IMR-90 (cell line): ENCODE measurements at places on chromosomes 6 and 20.

- no peak for DNase-seq
Observed at GRCh38 chr6:47377971-47378370, 68.3 kb upstream of the TNFRSF21 start.

GRCh38 chr6:170200458-170200891 is 90.4 kb downstream of the DLL1 start:
- peak; percentile 13 for DNase-seq

DNA sequence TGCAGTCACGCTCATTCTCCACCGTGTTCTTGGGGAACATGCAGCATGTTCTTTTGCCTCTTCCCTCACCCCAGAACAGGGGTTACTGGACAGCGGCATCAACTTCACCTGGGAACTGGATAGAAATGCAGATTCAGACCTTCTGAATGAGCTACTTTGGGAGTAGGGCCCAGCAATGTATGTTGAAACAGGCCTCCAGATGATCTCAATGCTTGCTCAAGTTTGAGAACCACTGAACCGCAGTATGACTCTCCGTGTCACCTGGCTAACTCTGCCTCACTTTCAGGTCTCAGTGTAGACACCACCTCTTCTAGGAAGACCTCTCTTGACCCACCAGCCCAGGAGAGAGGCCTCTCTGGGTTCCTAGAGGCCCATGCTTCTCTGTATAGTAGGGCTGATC is 4.9 kb downstream of the TRIB3 start:
- no peak for DNase-seq

GRCh38 chr6:150503586-150504339 is 95.9 kb upstream of the PLEKHG1 start:
- no peak for DNase-seq

DNA sequence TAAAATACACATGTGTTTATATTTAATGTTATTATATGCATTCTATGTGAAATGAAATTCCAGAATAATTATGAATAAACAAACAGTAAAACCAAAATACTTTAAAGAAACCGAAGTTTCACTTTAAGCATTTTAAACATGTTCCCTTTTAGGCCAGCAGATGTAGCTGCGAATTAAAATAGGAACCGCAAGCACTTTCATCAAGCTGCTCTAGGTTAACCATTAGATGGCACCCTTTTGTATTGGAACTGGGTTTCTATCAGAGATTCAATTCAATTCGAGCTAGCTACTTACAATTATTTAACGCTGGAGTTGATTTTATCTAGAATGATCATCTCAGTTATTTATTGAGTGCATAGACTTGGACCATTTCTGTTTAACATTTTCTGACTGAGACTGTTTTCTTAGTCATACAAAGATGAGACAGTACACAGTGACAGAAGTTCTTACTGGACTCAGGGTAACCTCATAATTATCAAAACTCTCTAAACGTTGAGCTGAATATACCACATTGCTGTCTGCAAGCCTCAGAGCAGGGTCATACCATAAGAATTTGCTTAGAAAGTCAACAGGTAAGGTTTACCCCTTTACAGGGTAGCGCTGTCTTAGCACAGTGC is 8.5 kb downstream of the TMEM242 start:
- peak; percentile 85 for DNase-seq

GRCh38 chr6:25248123-25248522 is 31.1 kb upstream of the CARMIL1 start:
- DNase-seq = peak; percentile 66

DNA sequence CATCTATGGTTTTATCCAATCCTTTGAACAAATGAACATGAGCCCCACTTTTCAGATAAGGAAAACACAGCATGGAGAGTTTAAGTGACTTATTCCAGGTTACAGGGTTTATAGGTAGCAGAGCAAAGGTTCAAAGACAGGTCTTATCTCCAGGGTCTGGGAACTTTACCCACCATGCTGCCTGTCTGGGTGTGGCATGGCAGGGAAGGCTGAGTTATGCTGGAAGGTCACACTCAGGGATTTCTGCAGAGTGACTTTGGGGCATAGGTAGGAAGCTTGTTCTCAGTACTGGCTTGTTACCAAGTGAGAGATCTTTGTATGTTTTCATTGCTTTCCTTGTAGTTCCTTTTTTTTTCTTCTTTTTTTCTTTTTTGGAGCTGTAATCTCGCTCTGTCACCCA is 1.8 kb downstream of the ZNF831 start:
- no peak for DNase-seq

DNA sequence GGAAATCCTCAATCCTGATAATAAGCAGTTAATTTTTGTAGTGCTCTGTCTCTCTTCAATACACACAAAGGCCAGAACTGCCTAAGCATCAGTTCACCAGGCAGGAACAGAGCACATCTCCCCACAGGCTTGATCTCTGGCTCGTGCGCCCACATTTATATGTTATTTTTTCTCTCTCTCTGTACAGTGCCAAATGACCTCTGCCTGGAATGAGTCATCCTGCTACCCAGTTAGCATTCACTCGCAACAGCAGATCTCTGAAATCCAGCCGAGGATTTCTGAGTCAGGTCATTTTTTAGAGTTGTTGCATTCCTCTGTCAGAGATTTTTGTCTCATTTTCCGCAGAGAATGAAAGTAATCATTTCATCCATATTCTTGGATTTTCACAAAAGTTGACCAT is 107.1 kb downstream of the COL12A1 start:
- peak; percentile 98 for DNase-seq

- no peak for DNase-seq
Observed at GRCh38 chr6:125271486-125272159, 30.1 kb downstream of the HDDC2 start.

- peak; percentile 40 for DNase-seq
Observed at GRCh38 chr6:75643173-75643572, 41.5 kb downstream of the SENP6 start.

- no peak for DNase-seq
Observed at GRCh38 chr6:75842732-75843131, 93.7 kb downstream of the MYO6 start.

- DNase-seq = no peak
Observed at GRCh38 chr6:83061190-83061589, 4.5 kb downstream of the UBE3D start.

GRCh38 chr20:36097337-36098151 is 57.0 kb upstream of the EPB41L1 start:
- peak; percentile 52 for DNase-seq

DNA sequence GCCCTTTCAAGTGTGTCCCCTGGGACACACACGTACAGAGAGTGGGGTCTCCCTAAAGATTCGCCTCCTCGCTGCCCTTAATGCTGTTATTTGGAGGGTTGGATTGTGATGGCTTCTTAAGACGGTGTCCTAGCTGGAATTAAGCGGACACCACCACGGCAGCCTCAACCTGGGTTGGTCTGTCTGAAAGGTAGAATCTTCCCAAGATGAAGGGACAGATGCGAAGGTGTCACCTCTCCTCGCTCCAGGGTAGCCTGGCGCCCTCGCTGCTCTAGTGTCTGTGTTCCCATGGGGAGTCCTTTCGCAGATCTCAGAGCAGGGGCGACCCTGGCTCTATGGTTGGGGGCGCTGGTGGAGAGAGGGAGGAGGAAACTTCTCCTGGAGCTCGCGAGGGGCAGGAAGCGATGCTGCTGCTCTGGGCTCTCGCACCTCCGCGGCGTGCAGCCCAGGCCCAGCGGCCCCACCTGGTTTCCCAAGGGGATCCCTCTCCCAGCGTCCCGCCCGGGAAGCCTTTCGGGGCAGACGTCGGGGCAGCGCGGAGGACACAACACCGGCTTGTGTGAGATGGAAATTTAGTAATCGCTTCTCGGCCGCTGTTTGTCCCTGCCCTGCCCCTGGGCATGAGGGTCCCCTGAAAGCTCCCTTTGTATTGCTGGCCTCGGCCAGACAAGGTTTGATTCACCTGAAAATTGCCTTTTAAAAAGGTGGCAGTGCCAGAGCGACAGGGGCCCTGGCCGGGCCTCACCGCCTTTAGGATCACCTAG is 1.7 kb downstream of the RSPO3 start:
- no peak for DNase-seq

DNA sequence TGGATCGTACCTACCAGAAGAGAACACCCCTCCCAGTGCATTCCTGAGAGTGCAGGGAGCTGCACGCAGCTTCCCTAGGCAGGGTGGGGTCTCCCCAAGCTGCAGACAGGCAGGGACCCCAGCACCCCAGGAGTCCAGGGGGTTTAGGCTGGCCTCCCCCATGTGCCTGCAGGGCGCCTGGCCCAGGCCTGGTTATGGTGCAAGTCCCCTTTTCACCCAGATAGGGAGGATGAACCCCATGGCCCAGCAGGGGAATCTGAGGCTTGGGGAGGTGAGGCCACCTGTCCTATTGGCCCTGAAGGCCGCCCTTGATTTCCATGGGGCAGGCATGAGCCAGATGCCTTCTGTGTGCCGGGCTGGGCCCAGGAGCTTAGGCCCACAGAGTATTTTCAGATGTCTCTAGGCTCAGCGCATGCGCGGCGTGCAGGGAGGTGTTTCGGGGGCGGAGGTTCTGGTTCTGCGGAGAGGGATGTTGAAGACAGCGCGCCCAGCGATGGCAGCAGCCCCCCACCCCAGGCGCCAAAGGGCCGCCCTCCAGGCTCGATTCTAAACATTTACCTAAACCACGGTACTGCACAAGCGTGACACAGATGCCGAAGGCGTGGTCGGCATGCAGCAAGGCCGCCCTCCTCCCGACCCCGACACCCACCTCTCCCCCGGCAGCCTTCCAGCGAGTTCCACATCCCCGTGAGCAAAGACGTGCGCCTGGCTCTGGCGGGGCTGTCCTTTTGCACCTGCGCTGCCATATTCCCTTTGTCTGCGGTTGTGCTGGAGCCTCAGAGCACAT is 29.4 kb downstream of the COL20A1 start:
- DNase-seq = no peak

DNA sequence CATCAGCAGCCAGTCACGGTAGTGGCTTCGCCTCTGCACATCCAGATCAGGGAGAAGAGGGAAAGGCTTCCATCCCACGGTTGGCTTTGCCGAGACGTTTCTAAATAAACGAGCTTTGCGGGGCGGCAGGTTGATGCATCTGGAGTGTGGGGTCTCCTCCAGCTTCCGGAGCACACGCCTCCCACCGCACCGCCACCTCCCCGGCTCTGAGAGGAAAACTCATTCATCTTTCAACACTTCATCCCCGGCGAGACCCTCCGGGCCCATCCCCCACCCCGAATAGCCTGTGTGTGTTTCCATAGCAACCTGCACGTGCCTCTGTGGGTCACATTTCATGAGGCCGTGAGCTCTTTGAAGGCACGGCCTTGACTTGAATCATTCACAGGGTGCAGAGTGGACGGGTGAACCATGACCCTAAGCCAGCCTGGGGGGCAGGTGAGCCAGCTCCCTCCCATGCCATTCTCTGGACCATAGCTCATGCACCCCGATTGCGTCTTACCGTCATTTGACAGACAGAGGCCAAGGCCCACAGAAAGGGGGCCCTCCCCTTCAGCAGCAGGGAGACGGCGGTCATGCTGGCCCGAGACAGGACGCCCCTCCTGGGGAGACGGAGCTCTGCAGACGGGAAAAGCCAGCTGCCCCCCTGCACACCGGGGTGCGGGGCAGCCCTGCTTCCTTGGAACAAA is 16.2 kb upstream of the CHRNA4 start:
- DNase-seq = no peak

DNA sequence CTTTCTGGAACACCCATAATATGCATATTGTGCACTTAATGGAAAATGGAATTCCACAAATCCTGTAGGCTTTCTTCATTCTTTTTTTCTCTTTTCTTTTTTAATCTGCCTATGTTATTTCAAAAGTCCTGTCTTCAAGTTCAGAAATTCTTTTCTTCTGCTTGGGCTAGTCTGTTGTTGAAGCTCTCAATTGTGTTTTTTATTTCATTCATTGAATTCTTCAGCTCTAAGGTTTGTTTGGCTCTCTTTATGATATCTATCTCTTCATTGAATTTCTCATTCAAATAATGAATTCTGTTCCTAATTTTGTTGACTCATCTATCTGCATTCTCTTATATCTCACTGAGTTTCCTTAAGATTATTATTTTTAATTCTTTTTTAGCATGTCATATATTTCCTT is 10.1 kb downstream of the SPINT4 start:
- no peak for DNase-seq

GRCh38 chr6:8275667-8276066 is 159.7 kb downstream of the SLC35B3 start:
- DNase-seq = no peak

DNA sequence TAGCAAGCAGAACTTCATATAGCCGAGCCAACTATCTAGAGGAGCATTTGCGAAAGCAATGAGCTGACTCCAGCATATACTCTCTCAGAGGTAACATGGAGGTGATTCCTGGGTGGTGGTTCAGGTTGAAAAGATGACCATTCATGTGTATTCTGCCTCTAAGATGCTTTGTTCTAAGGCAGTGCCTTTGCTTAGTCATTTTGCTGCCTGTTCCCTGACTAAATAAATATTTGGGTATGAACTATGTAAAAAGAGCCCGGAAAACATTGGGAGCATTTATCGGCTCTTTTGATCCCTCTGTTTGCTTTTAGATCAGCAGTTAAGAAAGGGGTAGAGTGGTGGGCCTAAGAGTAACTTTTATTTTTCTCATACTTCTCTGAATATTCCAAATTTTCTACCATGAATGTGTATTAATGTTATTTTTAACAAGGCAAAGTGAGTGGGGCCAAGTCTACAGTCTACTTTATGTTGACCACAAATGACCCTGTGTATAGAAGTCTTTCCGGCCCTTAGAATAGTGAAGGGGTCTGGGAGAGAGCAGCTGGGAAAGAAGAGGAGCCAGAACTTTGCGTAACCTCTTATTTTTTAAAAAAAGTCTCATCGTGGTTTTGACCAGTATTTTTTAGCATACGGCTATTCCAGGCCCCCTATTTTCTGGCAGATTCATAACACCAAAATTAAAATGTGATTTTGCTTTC is 206.5 kb upstream of the EYA4 start:
- no peak for DNase-seq

DNA sequence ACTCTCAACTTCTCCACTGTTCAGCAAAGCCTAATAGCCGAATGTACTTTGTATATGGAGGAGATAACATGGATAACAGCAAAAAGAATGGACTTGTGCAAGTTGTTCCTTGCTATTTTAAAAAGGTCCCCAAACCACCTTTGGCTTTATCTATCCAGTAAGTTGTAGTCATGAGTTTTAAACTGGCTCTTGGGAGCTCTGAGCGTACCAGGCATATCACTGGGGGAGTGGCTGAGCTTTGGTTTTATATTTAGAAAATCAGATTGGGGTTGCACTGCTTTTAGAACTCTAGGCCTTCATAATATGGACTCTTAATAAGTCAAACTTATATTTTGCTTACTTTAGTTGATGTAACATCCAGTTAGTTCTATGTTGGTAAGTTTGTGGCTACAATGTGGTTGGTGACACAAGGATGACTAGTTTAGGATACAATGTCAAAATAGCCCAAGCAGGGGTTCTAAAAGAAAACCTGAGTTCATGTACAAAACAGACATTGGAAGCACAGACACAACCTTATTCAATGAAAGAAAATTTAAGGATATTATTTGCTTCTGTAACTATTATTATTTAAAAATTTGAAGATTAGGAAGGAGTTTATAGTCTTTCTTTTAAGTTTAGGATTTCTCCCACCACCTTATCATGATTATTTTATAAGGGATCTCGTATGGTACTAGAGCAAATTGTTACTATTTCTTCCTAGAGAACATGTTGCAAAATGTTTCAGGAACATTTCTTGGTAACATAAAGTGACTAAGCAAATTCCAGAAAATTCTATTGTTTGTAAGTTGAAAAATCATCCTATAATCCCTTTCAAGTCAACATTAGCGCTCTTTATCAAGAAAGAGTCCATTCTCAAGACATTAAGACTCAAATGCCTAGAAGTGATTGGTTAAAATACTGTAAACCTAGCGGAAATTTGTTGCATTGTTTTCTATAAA is 165.8 kb upstream of the SUPT3H start:
- DNase-seq = peak; percentile 77

- DNase-seq = no peak
Observed at GRCh38 chr6:138443979-138444378, 40.0 kb downstream of the HEBP2 start.
